RWPE2 (cell line): ENCODE measurements at places on chromosomes 7 and 10.
A peak's percentile ranks its signal among the peaks of the same experiment; 100 is the strongest.

DNA sequence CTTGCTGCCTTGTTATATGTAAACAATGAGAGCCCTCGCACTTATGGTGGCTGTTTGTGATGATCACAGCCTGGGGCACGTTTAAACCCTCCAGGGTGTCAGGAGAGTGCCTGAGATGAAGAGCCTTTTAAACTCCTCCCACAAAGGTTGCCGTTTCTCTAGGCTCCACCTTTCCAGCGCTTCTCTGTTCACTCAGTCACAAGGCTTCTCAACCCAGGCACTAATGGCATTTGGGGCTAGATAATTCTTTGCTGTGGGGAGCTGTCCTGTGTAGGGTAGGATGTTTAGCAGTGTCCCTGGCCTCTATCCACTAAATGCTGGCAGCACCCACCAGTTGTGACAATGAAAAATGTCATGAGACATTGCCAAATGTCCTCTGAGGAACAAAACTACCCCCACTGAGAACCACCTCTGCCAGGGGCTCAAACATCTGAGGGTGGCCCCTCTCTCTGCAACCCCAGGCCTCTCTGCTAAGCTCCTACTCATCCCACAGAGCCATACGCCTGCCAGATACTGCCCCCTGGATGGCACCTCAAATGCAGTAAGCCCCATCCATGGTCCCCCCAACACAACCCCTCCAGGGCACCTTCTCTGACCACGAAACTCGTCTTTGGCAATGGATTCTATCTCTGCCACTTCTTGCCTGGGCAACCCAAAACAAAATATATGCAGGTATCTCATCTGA lies 144.3 kb upstream of the ZMIZ1 start:
- H3K4me3 ChIP-seq = no peak overlapping the region
- H3K36me3 ChIP-seq = no peaks in the 10 kb centered on the region
- H3K4me1 ChIP-seq = peaks cover 4% of the 10 kb centered on the region

DNA sequence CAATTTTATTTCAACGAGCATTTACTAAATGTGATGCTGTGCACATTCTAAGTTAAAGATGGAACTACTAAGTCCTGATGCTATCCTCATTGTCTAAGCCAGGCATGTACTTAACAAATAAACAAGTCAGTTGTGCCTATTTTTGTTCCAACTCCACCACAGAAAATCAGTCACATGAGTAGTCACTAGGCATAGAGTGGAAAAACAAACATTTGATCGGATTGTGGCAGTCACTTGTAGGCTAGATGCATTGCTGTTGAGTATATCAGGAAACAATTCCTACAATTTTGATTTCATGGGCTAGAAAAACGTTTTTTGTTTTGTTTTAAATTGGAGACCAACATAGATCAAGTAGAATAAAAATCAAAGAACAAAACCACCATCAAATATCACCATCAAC lies 177.6 kb upstream of the SLC25A13 start:
- DNase-seq = no peak
- no peak overlapping the region for H3K4me3 ChIP-seq
- H3K27me3 ChIP-seq = peaks cover 3% of the 10 kb centered on the region
- H3K36me3 ChIP-seq = no peaks in the 10 kb centered on the region
- no peak overlapping the region for H3K27ac ChIP-seq

DNA sequence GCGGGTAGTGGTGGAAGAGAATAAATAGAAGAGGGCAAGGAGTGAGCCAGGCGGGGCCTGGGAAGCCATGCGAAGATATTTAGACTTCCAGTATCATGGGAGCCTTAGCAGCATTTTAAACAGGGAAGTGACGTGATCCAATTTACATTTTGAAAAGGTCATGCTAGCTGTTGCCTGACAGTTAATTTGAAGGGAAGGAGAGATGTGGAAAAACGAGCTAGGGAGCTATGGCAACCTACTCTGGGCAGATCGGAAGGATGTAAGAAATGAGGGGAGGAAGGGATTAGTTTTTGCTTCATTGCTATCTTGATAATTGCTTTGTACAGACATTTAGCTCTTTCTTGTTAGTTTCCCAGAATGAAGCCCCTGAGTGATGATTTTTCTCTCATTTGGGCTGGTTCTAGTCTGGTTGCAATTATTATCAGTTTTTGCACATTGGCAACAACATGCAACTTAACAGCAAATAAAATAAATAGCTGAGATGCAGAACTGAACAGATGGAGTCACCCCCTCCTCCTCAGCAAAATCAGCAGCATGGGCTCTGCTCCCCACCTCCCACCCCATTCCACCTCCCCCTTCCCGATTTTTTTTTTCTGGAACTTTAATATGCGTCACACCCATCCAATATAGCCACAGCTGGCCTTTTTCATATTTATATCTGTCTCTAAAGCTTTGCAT lies 13.0 kb upstream of the CALU start:
- H3K4me1 ChIP-seq = peaks cover 5% of the 10 kb centered on the region
- H3K36me3 ChIP-seq = no peaks in the 10 kb centered on the region

- H3K4me1 ChIP-seq = no peaks in the 10 kb centered on the region
- H3K36me3 ChIP-seq = no peaks in the 10 kb centered on the region
- H3K27ac ChIP-seq = no peak overlapping the region
- H3K4me3 ChIP-seq = no peak overlapping the region
- H3K27me3 ChIP-seq = no peaks in the 10 kb centered on the region
- no peak for DNase-seq
Observed at GRCh38 chr7:39375047-39375873, 190.9 kb upstream of the YAE1 start.

DNA sequence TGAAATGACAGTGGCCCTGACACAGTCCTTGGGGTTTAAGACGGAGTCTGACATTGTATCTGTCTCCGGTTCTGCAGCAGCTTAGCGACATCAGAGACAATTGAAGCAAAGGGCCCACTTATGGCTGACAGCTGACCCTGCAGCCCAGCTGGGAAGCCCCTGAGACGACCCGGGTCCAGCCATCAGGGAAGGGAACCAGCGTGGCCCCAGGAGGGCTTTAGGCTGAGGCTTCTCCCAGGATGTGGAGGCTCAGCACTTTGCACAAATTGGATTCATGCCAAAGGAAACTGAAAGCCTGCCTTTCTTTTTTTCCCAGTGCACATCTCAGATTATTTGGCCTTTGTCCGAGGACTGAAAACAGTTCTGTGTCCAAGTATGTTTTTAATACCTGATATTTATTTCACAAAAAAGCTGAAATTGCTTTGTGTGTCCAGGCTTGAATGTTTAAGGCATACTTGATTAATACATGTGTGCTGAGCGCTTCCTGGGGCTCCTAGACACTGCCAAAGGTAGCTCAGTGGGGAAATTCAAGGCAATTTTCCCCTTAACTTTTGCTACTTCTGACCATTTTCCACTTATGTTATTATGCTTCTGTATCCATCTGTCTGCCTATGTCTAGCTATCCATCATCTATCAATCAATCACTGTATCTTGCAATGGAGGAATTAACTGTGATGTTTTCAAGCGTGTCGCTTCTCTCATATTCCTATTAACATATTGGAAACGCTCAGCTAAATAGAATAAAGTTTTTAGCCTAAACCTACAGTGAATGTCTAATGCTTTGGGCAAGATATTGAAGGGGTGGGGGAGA lies 34.8 kb downstream of the KLF6 start:
- no peaks in the 10 kb centered on the region for H3K36me3 ChIP-seq
- H3K4me1 ChIP-seq = peaks cover 20% of the 10 kb centered on the region

- no peak overlapping the region for H3K4me3 ChIP-seq
- no peak for DNase-seq
- no peaks in the 10 kb centered on the region for H3K36me3 ChIP-seq
- H3K27ac ChIP-seq = no peak overlapping the region
Observed at GRCh38 chr10:21343087-21343486, 182.4 kb downstream of the SKIDA1 start.

DNA sequence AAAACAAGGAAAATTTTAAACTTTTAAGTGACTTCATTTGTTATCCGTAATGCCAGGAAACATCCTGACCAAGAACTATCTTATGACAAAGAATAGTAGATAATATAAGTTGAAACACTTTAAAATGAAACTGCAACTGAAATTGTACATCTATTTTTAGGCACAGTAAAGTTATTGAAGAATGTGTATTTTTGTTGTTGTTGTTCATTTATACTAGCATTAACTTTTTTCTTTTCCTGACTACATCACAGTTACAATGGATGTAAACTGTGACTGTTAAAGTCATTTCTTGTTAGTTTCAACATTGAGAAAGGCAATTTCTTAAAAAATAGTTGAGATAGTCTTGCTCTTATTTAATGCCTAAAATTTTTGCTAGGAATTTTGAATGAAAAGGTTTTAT lies 2.6 kb downstream of the CPED1 start:
- no peaks in the 10 kb centered on the region for H3K36me3 ChIP-seq
- no peak overlapping the region for H3K27ac ChIP-seq
- no peak for DNase-seq

DNA sequence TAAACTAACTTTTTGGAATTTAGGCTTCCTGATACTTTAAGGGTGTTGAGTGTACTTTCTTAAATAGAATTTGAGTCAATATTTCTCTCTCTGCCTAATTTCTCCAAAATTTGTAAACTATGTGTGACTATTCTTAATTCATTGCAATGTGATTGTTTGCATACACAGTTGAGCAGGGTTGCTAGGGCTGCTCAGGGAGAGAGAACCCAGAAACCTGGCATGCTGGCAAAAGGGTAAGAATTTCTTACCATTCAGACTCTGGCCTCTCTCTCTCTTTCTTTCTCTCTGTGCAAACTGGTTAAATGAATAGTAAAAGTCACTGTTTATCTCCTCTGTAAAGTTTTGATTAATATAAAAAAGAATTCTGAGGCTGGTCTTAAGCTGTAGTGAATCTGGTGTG lies 51.0 kb upstream of the NAMPT start:
- H3K36me3 ChIP-seq = no peaks in the 10 kb centered on the region
- H3K4me3 ChIP-seq = no peak overlapping the region
- DNase-seq = no peak
- H3K27ac ChIP-seq = no peak overlapping the region
- H3K4me1 ChIP-seq = no peaks in the 10 kb centered on the region

DNA sequence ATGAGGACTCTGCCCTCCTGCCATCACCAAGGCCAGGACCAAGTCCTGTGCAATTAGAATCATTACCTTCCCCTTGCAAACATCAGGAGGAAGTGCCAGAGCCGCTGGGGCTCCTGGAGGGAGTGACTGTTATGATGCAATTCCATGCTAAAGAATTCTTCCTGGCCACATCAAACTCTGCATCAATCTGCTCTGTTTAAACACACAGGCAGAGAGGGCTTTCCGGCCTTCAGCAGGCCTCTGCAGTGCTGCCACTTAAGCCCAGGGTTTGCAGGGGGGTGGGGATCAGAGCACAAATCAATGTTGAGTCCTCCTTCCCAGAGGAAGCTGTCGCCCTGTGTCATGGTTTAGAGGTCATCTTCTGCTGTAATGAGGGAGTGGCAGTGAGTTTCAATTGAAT lies 58.1 kb downstream of the CTBP2 start:
- DNase-seq = no peak
- H3K36me3 ChIP-seq = peaks cover 65% of the 10 kb centered on the region
- H3K4me1 ChIP-seq = peaks cover 33% of the 10 kb centered on the region
- peak overlapping the region; percentile 56 for H3K27ac ChIP-seq

DNA sequence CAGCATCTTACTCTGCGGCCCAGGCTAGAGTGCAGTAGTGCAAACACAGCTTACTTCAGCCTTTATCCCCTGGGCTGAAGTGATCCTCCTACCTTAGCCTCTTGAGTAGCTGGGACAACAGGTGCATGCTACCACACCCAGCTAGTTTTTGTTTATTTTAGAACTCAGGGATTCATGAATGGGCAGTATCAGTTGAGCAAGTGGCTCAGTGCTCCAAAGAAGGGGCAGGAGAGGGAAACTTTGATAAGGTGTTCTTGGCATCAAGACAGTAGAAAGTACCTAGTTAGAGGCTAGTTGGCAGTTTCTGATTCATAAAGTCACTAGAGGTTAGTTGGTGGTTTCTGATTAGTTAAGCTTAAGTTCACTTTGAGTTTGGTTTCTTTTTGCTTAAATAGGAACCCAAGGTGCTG lies 18.4 kb downstream of the TRIM24 start:
- H3K27ac ChIP-seq = no peak overlapping the region
- DNase-seq = no peak
- no peak overlapping the region for H3K4me3 ChIP-seq
- H3K36me3 ChIP-seq = no peaks in the 10 kb centered on the region
- H3K27me3 ChIP-seq = no peaks in the 10 kb centered on the region

GRCh38 chr7:155468785-155469148 lies 10.8 kb downstream of the EN2 start:
- H3K27ac ChIP-seq = no peak overlapping the region
- peaks cover 100% of the 10 kb centered on the region for H3K27me3 ChIP-seq
- H3K4me1 ChIP-seq = no peaks in the 10 kb centered on the region
- DNase-seq = no peak
- no peaks in the 10 kb centered on the region for H3K36me3 ChIP-seq
- H3K4me3 ChIP-seq = no peak overlapping the region

- peak overlapping the region; percentile 91 for H3K27ac ChIP-seq
- peaks cover 36% of the 10 kb centered on the region for H3K36me3 ChIP-seq
- H3K4me1 ChIP-seq = peaks cover 41% of the 10 kb centered on the region
- H3K4me3 ChIP-seq = no peak overlapping the region
Observed at GRCh38 chr7:98285157-98286092, 3.9 kb downstream of the BRI3 start.

DNA sequence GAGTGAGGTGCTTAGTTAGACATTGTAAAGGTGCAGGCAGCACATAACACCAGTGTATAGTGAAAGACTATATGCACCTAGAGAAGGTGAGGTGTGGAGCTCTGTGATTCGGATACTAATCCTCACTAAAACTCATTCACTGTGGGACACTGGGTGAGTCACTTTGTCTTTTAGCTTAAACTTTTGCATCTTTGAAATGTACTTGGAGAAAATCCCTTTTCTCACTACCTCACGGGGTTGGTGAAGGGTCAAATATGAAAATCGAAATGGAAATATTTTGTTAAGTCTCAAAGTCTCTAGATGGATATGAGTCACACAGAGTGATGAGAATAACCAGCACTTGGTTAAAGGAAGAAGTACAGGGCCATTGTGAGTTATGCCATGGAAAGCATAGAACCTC lies 38.0 kb downstream of the MDFIC start:
- no peak for DNase-seq
- H3K27ac ChIP-seq = no peak overlapping the region

- peaks cover 10% of the 10 kb centered on the region for H3K27me3 ChIP-seq
- H3K27ac ChIP-seq = no peak within 1 kb of the TSS
- peaks cover 21% of the 10 kb centered on the region for H3K36me3 ChIP-seq
- H3K4me1 ChIP-seq = no peaks in the 10 kb centered on the region
- no peak within 1 kb of the TSS for H3K4me3 ChIP-seq
Observed at GRCh38 chr7:151210087-151210854, at the start of gene H2BK1. TSS of gene H2BK1 (minus strand) at chr7:151210488. CDS start at chr7:151210318, 170 bp downstream.

DNA sequence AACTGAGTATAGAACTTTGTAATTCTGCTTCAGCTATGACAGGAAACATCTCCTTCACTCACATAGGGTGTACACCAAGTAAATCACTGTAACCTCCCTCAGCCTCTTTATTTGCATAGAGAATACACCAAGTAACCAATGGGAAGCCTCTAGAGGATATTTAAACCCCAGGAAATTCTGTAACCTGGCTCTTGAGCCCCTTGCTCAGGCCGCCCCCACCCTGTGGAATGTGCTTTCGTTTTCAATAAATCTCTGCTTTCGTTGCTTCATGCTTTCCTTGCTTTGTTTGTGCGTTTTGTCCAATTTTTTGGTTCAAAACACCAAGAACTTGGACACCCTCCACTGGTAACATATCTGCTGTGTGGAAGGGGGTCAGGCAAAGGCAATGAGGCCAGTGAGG lies 60.2 kb downstream of the CLRN3 start:
- no peak for DNase-seq
- H3K36me3 ChIP-seq = no peaks in the 10 kb centered on the region
- no peak overlapping the region for H3K4me3 ChIP-seq
- H3K27me3 ChIP-seq = peaks cover 7% of the 10 kb centered on the region
- no peak overlapping the region for H3K27ac ChIP-seq

GRCh38 chr7:133265821-133266220 lies 12.9 kb downstream of the EXOC4 start:
- H3K4me3 ChIP-seq = no peak overlapping the region
- H3K36me3 ChIP-seq = no peaks in the 10 kb centered on the region; the same call in 1 of the 2 replicates
- H3K27ac ChIP-seq = no peak overlapping the region
- H3K4me1 ChIP-seq = peaks cover 12% of the 10 kb centered on the region
- no peaks in the 10 kb centered on the region for H3K27me3 ChIP-seq
- no peak for DNase-seq
